ENCODE measurements at places on chromosomes 1 and 21.

DNA sequence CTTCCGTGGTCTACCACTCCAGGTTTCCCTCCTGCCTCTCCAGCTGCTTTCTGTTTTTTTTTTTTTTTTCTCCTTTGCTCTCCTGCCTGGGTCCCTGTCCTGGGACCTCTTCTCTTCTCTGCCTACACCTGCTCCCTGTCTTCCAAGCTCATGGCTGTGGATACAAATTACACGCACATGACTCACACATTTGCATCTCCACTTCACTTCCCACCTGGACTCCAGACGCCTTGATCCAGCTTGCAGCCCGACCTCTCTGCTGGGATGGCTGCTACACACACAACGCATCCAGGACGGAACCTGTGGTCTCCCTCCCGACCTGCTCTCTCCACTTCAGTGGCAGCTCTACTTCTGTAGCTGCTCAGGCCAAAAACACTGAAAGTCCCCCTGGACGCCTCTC, 44.4 kb upstream of the B3GALT5 start:
- DNase-seq: no peak

GRCh38 chr1:51616903-51617708, at the start of gene OSBPL9:
Gene OSBPL9, plus strand, starts transcription at chr1:51617092. Its CDS starts 19 bp downstream, at chr1:51617111.
- DNase-seq: peak; percentile 86

GRCh38 chr1:246293366-246294121, 213.5 kb downstream of the SMYD3 start:
- DNase-seq: no peak

- no peak for DNase-seq
These were observed 340.0 kb downstream of the NPHP4 start for GRCh38 chr1:5651964-5652821.

DNA sequence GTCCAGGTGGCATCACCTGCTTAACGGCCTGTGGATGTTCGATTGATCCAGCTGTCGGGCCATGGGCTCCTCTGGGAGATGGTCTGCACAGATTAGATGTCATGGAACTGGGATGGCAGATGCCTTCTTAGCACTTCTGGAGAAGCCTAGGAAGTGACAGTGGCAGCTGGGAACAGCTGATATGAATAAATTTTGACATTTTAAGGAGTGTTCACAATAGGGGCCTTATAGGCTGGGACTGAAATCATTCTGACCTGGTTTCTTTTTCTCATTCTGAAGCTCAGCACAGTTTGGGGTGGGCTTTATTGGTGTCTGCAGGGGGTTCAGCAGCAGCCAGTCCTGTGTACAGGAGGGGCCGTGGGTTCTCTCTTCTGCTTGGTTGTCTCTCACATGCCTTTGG, 175.3 kb downstream of the CACNA1E start:
- no peak for DNase-seq

DNA sequence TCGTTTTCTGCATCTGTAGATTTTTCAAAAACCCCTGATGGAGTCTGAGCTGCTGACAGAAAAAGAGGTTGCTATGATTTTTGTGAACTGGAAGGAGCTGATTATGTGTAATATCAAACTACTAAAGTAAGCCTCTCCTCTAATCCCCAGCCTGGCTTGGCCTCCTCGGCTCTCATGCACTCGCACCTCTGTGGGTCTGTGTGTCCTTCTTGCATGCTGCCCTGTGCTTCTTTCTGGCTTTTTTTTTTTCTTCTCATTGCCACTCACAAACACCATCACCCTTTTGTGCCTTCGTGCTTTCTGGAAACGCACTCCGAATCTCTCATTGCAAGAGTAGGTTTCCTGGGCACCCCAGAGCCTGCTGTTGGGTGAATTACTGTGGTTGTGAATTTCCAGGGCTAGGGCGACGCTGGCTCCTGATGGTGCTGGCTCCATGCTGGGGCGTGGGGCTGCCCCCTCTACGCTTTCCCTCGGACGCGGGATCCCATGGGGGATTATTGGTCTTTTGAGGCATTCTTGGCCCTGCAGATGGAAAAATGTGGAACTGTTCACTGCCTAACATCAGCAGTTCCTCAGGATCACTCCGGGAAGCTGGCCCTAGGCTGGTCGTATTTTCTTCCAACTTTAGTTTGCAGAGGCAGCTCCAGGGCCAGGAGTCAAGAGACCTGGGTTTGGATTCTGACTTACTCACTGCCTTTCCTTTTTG, 56.8 kb downstream of the ATP5PO start:
- no peak for DNase-seq

GRCh38 chr1:2552189-2552588, 4.0 kb upstream of the TNFRSF14 start:
- DNase-seq: no peak

DNA sequence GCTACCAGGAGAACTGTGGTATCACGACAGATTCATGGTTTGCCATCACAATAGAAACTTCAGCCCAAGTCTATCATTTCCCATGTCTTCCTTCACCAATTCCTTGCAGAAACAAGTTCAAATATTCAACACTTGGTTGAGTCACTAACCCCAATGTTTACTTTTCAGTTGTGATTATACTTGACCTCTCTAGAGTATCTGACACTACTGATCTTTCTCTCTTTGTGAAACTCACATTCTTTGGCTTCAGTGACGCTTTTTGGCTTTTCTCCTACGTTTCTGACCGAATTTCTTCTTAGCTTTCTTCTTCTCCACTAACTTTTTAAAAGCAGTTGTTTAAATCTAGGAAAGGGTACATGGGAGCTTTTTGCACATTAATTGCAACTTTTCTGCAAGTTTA, 48.8 kb upstream of the HMGB4 start:
- no peak for DNase-seq

- no peak for DNase-seq
These were observed 20.5 kb upstream of the KCNE2 start for GRCh38 chr21:34343347-34343746.

DNA sequence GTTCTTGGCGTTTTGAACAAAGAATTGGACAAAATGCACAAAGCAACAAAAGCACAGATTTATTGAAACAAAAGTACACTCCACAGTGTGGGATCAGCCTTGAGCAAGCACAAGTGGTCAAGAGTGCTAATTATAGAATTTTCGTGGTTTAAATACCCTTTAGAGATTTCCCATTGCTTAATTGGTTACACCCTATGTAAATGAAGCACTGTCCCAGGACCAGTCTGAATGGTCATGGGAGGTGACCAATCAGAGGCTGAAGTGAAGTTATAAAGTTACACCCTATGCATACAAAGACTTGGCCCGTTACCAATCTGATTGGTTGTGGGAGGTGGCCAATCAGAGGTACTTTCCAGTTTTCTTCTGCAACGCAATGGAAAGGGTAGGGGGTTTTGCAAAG, 223.6 kb downstream of the CENPF start:
- DNase-seq: no peak

DNA sequence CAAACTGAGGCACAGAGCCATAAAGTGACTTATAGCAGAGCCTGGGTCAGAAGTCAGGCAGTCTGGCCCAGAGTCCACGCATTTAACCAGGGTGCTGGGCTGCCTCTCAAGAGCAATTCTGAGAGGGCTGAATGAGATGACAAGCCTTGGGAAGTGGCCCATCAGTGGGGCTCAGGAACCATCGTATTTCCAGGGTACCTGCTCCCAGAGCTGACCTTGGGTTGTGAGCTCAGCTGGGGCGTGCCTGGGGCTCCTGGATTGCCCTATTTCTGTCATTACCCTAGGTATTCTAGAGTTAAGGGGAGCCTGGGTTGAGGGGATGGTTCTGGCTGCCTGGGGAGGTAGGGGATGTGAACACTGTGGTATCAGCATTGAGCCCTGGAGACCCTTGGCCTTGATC, 49.4 kb downstream of the LGR6 start:
- DNase-seq: no peak

DNA sequence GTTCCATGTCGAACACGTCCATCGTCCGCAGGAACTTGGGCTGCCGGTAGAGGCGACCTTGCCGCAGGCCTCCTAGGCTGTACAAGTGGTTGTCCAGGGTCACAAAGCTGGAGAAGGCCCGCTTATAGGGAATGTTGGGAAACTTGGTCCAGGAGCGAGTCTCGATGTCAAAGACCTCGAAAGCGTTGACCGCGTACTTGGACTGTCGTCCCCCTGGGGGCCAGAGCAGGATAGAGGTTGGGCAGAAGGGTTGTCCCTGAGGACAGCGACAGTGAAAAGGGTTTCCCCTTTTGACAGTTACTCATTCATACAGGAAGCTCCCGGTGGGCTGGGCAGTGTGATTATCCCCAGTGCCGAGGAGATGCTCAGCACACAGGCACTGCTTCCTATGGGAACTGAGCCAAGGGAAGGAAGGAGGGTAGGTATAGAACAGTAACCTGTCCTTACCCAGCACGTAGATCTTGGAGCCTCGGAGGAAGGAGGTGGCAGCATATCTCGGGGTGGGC, 17.5 kb downstream of the KLHDC8A start:
- DNase-seq: no peak

GRCh38 chr1:239771550-239771949, 320.1 kb upstream of the FMN2 start:
- DNase-seq: no peak

GRCh38 chr1:5752746-5753548, 239.3 kb downstream of the NPHP4 start:
- DNase-seq: no peak

GRCh38 chr1:180566026-180566425, 7.3 kb downstream of the OVAAL start:
- no peak for DNase-seq

- DNase-seq: no peak
These were observed 18.9 kb upstream of the OR10J5 start for GRCh38 chr1:159554696-159555095.

GRCh38 chr1:68233202-68233601, 879 bp upstream of the WLS start:
- DNase-seq: no peak

DNA sequence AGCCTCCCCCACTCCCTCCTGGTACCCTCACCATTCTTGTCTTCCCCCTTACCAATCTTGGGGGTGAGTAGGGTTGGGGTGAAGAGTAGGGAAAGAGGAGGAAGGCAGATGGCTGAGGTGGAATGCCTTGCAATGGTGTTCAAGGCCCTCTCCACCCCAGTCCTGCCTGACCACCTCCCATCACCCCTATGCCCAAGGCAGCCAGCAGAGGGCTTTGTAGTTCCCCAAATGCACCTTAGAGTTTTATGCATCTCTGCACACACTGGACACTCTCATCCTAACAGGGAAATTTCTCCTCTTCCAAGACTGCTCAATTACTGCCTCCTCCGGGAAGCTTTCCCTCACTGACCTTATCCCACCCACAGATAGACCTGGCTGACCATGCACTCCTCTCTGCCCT, 15.4 kb downstream of the KIF17 start:
- DNase-seq: no peak

DNA sequence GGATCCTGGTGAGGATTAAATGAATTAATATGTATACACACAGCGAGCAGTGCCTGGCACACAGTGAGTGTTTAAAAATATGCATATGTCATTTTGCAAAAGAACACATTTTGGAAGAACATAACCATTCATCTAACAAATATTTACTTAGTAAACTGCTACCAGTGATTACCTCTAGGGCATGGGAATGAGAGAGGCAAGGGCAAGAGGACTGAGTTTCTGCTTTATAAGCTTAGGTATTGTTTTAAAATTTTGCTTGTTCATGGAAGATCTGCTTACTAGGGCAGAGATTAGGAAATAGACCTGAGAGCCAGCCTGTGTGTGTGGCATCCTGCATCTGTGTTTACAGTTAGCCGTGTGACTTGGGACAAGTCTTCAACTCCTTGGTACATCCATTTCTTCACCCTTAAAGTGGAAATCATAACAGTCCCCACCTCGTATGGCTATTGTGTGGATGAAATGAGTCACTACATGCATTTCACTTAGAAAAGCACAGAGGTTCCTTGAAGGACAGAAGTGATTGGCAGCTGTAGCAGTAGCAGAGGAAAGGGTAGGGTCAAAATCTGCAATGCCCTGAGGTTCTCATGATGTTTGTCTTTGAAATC, 198.5 kb upstream of the FMN2 start:
- no peak for DNase-seq

DNA sequence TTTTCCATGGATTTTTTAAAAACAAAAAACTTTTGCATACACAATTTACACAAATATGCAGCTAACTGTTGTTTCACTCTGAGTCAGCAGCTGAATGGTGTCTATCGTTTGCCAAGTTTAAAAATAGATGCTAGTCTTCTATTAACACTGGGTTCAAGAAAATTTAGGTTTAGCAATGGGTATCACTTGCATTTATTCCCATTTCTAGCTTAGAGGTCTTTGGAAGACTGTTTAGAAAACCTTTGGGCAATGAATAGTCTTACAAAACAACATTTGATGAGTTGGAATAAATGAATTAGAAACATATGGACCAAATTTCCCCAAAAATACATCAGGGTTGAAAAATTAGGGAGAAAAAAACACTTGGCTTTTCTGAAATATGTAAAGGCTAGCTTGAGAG, 165.8 kb downstream of the LYPLAL1 start:
- no peak for DNase-seq

DNA sequence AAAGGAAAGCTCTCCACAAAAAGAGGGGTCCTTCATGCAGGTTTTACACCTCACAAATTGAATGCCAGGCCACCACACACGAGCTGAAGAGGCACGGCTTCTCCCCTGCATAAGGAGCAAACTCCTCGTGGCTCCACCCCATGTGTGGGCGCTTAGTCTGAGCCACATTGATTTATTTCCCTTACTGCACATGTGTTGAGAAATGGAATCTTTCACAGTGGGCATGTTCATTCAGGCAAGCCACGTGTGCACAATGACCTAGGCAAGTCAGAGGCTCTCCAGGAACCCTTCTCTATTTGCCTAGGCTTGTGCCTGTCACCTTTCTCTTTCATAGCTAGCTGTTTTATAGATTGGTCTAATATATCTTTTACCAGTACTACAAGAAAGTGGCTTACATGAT, 120.5 kb downstream of the LTN1 start:
- DNase-seq: no peak

- peak; percentile 69 for DNase-seq
These were observed 19.7 kb upstream of the RBBP5 start for GRCh38 chr1:205141236-205142101.

- DNase-seq: no peak
These were observed 45.2 kb upstream of the DMBX1 start for GRCh38 chr1:46444466-46444865.

GRCh38 chr1:214241060-214241459, 39.9 kb upstream of the SMYD2 start:
- no peak for DNase-seq

DNA sequence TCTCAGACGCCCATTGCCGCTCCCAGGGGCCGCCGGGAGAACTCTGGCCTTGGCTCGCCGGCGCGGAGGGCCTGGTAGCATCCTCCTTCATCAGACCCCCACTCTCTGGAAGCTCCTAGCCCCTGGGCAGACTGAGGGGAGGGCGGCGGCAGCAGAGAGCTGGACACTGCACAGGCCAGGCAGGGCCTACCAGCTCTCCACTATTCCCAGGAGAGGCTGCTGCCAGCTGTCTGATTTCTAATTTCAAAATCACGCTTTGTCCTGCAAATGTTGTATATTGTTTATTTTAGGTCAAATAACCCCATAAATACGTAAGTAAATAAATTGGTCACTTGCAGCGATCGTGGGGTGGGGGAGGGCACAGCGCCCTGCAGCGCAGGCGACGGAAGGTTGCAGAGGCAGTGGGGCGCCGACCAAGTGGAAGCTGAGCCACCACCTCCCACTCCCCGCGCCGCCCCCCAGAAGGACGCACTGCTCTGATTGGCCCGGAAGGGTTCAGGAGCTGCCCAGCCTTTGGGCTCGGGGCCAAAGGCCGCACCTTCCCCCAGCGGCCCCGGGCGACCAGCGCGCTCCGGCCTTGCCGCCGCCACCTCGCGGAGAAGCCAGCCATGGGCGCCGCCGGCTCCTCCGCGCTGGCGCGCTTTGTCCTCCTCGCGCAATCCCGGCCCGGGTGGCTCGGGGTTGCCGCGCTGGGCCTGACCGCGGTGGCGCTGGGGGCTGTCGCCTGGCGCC, at the start of gene MTARC1:
TSS of gene MTARC1 (plus strand) at position 577 of the 732 bp plus-strand sequence. CDS start at position 609, 32 bp downstream.
- DNase-seq: no peak

- no peak for DNase-seq
These were observed 413.4 kb upstream of the BEND5 start for GRCh38 chr1:49190138-49190537.

- peak; percentile 86 for DNase-seq
These were observed 6.9 kb downstream of the TNFRSF1B start for GRCh38 chr1:12173631-12174121.

Data from activated naive CD4-positive, alpha-beta T cell treated with Interleukin-2 at 50 U/mL for 16 hours (primary cell).